ENCODE measurements at places on chromosomes 1 and 21. TPM values are rescaled to one million over a fixed set of nuclear protein-coding genes. Genes with fewer than 3 reads are reported as not detected.

The HMGCL gene
- 37.2 TPM for total RNA-seq

The ATP6V1G3 gene
- total RNA-seq, result not detected

The AVPR1B gene
- not detected for total RNA-seq

The BLACAT1 gene
- total RNA-seq, result 0.51 TPM

DNA sequence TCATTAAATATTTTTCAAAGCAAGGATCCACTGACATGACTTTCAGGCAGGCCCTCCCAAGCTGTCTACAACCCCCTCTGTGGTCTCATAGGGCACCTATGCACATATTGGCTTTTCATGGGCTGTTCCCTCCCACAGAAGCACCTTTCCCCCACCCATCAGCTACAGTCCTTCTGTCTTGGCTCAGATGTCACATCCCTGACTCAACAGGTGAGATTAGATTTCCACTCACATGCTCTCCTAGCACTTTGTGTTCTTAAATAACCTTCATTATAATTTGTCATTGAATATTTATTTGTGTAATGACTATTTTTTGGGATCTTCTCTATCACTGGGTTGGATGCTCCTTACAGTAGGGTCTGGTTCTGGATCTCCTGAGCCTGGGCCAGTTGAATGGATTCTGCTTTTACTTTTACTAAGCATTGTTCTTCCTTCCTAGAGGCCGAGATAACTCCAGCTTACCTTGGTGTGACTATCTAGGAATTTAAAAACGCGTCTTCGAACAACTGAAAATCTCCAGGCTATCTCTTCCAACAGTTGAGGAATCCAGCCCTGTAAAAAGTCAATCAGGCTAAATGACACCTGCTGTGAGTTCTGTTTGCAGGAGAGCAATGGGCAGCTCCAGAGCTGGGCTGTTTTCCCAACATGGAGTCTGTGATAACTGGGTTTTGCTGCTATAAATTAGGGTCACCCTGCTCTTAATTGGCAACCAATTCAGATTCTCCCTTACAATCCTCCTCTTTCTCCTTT is 16.2 kb downstream of the ROR1 start:
- DNase-seq, result no peak

- DNase-seq, result no peak
Observed at GRCh38 chr1:58769809-58770320, 14.0 kb downstream of the JUN start.

DNA sequence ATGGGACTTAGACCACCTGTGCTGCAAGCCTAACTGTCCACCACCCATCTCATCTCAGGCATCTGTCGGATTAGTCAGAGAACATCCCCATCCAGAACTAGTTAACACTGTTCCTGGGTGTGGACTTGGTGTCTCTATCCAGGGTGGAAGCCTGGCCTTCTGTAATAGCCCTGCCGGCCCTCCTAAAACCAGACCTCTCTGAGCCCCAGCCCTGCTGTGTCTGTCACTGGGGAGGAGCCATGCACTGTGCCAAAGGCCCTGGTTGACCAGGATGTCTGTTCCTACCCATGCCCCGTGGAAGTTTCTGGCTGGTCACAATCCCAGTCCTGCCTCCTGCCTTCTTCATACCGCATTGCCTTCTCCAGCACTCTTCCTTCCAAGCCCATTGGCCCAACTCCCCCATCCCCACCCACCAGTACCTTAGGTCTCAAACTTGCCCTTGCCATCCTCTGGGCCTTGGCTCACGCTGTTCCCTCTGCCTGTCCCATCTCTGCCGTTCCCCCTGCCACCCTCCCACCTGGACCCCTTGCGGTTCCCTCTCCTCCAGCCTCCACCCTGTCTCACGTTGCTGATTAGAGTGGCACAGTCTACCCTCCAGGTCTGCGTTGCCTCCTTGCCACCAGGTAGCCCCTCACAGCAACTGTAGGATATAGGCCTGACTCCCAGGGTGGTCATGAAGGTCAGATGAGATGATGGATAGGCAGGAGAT is 105.6 kb downstream of the EPHB2 start:
- no peak for DNase-seq
